CD4-positive, alpha-beta T cell treated with Interleukin-15 for 4 hours (primary cell): ENCODE measurements at places on chromosomes 12 and 14.

DNA sequence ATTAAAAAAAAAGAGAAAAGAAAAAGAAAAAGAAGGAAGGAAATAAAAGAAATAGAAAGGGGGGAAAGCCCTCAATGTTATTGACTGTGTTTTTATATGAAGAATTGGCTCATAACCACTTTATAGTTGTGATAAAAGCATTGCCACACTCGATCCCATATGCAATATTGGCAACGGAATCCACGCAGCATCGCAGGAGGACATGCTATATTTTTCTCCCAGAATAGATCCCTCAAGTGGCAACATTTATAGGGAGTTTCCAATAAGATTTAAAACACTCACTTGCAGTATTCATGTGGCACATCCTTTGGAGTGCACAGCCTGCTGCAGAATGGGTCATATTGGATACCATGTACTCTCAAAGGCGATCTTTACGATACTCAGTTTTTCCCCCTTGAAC, 223.3 kb downstream of the EGLN3 start:
- no peak for DNase-seq

- DNase-seq: no peak
These were observed 44.6 kb upstream of the EVL start for GRCh38 chr14:100020629-100021028.

GRCh38 chr12:109670731-109671130, 42.9 kb upstream of the FAM222A start:
- DNase-seq: no peak

DNA sequence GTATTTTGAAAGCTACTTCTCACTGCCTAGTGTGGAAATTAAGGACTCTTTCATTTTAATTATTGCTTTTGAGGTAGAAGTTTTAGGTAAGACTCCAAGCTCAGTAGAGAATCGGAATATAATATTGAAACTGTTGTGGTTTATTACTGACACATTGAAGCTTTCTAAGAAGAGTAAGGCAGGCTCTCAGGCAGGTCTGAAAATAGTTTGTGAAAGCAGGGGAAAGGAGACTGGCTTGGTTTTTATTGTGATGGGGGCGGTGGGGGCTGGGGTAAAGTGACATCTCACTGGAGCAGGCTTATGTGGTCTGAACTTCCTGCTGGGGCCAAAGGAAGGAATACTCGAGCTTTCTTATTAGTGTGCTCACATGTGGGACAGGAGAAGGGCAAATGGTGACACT, 79.5 kb downstream of the OTOGL start:
- DNase-seq: no peak

- DNase-seq: no peak
These were observed 84.3 kb downstream of the ETNK1 start for GRCh38 chr12:22709292-22709691.

GRCh38 chr12:69042970-69043369, 110.0 kb upstream of the CPM start:
- no peak for DNase-seq

DNA sequence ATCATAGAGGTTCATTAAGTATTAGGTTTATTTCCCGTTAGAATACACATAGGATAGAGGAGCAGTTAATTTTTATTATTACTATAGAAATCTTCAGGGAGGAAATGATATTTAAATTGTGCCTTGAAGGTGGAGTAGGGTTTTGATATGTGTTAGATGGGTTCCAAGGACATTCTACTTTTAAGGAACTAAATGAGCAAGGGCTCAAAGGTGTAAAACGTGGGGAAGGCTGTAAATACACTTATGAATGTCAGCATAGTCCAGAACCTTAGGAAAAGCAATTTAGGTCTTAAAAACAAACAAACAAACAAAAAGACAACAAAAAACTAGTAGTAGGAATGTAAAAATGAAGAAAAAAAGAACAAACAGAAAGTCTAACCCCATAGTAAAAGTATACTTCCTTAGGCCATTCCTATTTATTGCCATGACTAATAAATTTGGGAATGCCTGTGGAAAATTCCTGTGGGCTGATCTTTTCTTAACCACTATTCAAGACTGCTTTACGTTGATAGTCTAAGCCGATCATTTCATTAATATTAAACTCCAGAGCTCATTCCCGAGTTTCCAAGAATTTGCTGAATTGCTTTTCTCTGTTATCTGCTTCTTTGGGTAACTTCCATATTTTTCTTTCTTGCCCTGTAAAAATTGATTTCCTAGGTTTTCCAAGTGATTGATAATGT, 180.3 kb downstream of the RAD51B start:
- no peak for DNase-seq

DNA sequence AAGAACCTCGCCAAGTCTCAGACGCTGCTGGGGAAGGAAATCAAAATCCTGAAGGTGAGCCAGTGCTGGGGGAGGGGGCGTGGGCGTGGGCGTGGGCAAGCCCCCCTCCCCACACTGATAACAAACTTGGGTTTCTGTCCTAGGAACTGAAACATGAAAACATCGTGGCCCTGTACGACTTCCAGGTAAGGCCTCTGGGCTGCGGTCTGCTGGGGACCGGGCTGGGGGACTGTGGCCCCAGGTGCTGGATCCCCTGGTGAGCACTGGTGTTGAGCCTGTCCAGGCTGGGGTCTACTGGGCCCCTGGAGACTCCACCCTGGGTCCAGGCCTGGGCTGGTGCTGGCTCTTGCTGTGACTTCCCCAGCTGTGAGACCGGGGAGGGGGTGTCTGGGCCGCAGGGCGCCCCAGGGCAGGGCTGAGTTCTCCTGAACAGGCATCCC, 1.2 kb downstream of the ULK1 start:
- DNase-seq: peak; percentile 2

GRCh38 chr12:116408489-116409250, 131.2 kb upstream of the MED13L start:
- DNase-seq: no peak

DNA sequence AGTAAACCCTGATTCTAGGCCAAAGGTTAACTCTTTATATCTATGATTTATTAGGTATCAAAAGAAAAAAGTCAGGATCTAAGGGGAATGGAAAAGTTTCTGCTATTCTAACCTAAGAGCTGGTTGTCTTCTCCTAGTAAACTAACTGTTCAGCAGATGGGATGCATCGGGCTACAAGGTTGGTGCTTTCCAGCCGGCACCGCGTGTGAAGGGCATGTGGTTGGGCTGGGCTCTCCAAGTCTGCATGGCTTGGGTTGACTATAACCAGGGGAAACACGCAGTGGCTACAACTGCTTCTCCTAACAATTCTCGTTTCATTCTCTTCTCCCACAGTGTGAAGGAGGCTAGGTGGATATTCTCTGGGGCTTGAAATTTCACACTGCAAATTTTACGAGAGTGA, 354.5 kb downstream of the APAF1 start:
- no peak for DNase-seq

GRCh38 chr12:113273053-113273725, 51.9 kb downstream of the TPCN1 start:
- no peak for DNase-seq
